ENCODE measurements at places on chromosomes 3 and 15.

GRCh38 chr3:106088304-106088703 lies 219.5 kb upstream of the CBLB start:
- DNase-seq = no peak

- DNase-seq = no peak
These were observed 218.8 kb upstream of the CTNNB1 start for GRCh38 chr3:40980467-40980866.

- no peak for DNase-seq
These were observed 3.2 kb downstream of the MAPKBP1 start for GRCh38 chr15:41777421-41777973.

GRCh38 chr3:189625572-189625971 lies 5.6 kb upstream of the TP63 start:
- no peak for DNase-seq

GRCh38 chr3:149555927-149556326 lies 81.4 kb downstream of the TM4SF4 start:
- no peak for DNase-seq

DNA sequence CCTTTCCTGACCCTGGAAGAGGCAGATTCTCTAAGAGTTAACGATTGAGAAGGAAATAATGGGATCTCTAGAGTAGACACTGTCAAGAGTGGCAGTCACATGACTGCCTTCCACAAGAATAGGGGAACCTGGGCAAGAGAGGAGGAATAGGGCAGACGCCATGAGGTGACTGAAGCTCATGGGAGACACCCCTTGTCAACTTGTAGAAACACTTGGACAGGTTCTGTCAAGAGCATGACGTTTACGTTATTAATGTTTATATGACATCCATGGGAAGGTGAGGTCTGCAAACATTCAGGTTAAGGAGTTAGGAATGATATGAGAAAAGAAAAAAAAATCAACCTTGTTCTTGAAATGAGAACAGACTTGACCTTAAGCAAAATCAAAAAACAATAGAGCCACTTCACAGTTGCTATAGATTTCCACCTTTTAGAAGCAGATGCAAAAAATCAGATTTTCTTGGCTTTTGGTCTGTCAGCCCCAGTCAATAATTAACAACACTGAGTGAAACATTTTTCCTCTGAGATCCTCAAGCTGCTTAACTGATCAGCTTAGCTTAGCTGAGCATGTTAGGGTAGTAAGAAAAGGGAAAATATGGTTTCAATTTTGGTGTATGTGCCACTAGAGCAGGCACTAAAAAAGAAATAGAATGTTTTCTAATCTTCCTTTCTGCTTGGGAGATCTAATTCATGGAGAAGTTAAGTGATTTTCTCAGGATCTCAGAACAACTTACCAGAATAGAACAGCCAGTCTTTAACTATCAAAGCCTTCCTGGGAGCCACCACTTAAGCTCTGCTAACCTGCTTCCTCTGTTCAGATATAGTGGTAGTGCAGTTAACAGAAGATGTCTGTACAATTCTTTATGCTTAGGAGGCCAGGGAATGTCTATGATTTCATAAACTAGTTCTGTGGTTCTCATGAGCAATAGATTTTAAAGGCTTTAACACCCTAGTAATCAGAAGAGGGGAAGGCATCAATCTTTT lies 116.9 kb downstream of the B3GALNT1 start:
- no peak for DNase-seq

DNA sequence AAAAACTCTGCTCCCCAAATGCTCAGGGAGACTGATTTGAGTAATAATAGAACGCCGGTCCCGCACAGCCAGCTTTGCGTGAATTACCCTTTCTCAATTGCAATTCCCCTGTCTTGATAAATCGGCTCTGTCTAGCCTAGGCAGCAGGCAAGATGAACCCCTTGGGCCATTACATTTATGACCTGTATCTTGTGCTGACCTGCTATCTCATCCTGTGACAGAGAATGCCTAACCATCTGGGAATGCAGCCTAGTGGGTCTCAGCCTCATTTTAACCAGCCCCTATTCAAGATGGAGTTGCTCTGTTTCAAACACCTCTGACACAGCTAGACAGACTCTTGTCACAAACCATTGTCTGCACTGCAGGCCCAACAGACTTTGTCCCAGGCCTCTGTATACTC lies 13.8 kb upstream of the NUP210 start:
- no peak for DNase-seq

DNA sequence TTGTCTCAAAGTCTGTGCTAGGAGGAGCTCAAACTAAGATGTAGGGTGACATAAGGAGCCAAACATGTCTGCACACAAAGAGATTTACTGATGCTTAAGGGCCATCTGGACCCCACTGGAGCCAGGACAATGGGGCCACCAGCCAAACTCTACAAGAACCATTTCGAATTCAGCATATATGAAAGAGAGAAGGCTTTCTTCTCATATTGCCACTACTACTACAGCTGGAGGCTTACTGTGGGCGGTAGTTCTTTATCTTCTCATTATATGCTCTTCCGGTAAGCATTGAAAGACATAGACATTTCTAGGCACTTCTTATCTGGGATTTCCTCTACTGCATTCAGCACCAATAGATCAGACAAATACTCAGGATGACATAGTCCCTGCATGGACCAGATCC lies 404.4 kb upstream of the PROK2 start:
- no peak for DNase-seq

DNA sequence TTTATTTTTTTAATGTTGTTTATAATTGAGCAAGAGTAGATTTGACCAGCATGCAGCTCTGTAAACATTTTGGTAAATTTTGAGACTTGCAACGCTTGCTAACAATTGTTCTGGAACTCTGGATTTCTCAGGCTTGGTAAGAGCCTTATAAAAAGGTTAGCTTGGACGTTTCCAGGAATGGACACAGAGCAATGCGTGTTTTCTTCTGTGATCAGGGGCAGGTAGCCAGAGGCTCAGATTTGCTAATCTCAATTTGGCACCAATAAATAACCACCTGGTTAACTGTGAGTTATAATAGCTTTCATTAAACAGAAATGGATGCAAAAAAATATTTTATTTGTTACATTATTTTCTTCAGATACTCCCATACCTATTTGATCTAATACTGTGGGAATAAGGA lies 39.8 kb downstream of the CADM2 start:
- no peak for DNase-seq

GRCh38 chr15:86165265-86166211 lies 85.9 kb downstream of the AGBL1 start:
- DNase-seq = no peak

- DNase-seq = no peak
These were observed 159.0 kb upstream of the CHRNA7 start for GRCh38 chr15:31871166-31871886.

GRCh38 chr3:35028157-35028556 lies 611.2 kb upstream of the ARPP21 start:
- DNase-seq = no peak

DNA sequence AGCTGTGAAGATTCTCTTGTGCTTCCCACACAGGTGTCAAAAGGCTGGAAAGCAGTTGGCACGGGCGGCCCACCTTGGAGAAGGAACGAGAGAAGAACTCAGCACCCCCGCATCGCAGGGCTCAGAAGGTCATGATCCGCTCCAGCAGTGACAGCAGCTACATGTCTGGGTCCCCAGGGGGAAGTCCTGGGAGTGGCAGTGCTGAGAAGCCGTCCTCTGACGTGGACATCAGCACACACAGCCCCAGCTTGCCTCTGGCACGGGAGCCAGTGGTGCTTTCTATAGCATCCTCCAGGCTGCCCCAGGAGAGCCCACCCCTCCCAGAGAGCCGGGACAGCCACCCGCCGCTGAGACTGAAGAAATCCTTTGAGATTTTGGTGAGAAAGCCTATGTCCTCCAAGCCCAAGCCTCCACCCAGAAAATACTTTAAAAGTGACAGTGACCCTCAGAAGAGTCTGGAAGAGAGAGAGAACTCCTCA lies 31.4 kb downstream of the STARD5 start:
- DNase-seq = no peak

- no peak for DNase-seq
These were observed 54.6 kb downstream of the STAC start for GRCh38 chr3:36434687-36435426.

- DNase-seq = no peak
These were observed 79.0 kb downstream of the WDR76 start for GRCh38 chr15:43905755-43906154.

DNA sequence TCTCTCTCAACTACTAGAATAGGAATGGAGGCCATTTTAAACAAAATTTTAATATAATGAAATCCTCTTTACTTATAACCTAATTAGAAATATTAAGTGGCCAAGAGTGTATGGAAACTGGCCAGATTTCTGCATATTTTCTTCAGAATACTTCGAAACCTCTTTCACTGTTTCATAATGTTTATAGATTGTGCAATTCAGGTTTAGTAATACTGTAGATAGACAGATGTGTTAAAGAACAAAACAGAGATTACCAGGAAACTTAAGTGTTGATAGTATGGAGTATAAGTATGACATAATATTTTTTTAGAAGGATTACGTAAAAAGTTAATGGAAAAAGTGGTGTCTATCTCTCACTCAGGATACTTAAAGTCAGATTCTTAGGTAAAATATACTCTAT lies 4.7 kb downstream of the ABHD5 start:
- no peak for DNase-seq

DNA sequence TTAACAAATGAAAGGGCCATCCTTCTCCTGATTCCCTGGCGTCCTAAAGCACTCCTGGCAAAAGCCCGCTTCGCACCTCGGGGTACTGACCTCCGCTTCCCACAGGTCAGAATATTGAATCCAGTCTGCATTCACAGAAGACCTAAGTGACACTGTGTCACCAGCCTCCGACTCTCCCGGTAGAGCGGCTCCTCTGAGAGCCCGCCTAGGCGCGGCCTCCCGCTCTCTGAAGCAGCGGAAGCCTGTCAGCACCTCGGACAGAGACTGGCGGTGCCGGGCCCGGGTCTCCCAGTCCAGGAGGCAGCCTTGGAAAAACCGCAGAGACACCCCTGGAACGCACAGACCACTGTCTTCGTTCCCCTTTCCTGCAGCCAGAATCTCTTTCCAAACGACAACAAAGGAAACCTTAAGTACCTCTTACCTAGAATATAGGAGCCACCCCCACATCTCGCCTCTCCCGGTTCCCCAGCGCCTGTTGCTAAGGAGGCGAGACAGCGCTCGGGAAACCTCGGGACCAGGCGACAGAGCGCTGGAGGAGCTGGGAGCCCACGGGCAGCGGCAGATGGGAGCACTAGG lies 1.2 kb downstream of the GABRB3 start:
- peak; percentile 50 for DNase-seq

DNA sequence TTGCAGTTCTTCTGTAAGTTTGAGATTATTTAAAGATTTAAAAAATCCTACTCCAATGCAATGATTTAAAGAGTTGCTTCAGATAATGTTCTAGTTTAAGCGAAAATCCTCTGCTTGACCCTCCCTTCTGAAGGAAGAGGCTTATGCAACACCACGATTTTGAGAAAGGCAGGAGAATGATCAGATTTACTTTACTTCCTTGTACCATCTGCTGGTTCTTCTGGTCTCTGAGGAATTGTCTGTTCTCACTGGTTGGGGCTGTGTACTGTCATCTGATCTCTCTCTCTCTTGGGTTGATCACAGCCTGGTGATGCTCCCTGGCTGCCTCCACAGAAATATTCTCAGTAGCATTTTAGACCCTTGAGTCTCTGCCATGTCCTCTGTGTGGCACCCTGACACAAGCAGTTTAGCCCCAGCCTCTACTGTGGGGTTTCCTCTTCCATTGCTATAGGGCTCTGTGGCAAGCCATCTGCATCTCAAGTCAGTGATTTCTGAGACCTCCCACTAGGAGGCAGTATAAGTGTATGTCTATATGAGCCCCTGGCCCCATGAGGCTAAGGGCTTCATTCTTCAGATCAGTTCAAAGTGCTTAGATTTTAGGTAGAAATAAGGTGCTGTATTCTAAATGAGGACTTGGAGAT lies 50.8 kb upstream of the PLAAT1 start:
- DNase-seq = peak; percentile 4

- no peak for DNase-seq
These were observed 4.4 kb downstream of the TERC start for GRCh38 chr3:169760479-169760878.

DNA sequence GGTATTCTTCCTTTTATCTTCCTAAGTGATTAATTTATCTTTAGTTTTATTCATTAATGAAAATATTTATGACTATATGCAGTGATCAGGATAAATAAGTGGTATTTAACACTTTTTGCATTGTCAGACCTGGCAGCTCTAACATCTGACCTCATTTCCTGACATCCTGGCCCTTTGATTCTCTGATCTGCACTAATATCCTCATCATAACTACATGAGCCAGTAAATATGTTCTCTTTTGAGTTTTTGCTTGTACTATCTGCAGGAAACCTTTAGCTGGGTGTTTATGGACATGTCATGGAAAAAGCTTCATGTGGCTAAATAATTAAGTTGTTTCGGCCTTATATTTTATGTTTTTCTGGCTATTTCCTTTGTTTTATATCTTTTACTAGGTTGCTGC lies 10.5 kb downstream of the NKTR start:
- no peak for DNase-seq

GRCh38 chr3:173826416-173826815 lies 428.9 kb downstream of the NLGN1 start:
- DNase-seq = no peak

DNA sequence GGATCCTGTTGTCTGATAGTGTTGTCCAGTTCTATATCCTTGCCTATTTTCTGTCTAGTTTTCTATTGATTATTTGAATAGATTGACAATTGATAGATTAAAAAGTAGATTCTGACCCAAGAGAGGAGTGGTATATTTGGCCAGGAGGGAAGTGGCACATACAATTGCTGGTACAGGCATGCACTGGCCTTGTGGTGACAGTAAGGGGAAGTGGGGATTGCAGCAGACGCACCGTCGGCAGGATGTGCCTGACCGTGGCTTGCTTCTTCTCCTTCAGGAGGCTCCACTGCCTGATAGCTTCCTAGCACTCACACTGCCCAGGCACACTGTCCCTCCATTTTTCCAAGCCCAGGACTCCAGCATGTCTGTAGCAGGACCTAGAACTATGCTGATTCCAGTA lies 10.5 kb downstream of the GABRG3 start:
- DNase-seq = no peak

GRCh38 chr15:44729408-44730127 lies 6.8 kb upstream of the TRIM69 start:
- DNase-seq = no peak

GRCh38 chr3:141477224-141477623 lies 9.6 kb upstream of the RASA2 start:
- peak; percentile 75 for DNase-seq

GRCh38 chr3:14691239-14691638 lies 16.3 kb downstream of the C3orf20 start:
- DNase-seq = no peak

- no peak for DNase-seq
These were observed 68.3 kb downstream of the SMAD3 start for GRCh38 chr15:67133738-67134066.

GRCh38 chr15:57727031-57727430 lies 20.5 kb downstream of the POLR2M start:
- no peak for DNase-seq

DNA sequence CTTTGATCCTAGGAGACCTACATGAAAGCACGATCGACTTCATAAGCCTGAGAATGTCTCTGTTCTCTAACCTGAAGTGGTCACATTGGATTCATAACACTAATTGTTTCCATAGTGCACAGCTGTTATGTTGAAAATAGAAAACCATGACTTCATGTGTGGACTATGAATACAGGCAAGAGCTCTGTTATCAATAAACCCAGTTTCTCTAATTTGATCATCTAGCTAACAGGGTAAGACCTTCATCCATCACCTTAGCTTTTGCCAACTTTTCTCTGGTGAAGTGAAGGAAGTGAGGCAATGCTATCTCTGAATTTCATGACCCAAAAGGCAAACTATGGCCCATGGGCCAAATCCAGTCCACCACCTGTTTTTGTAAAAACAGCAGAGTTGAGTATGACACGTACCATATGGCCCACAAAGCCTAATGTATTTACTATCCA lies 27.2 kb downstream of the ABI3BP start:
- DNase-seq = no peak

- no peak for DNase-seq
These were observed 159.4 kb downstream of the ATP10A start for GRCh38 chr15:25703726-25704125.
